Stimulated activated CD4-positive, alpha-beta T cell treated with anti-CD3 and anti-CD28 coated beads, TNF-alpha, amount 100 ng/mL, for 24 hours (primary cell): ENCODE measurements at places on chromosomes 16 and 17.

DNA sequence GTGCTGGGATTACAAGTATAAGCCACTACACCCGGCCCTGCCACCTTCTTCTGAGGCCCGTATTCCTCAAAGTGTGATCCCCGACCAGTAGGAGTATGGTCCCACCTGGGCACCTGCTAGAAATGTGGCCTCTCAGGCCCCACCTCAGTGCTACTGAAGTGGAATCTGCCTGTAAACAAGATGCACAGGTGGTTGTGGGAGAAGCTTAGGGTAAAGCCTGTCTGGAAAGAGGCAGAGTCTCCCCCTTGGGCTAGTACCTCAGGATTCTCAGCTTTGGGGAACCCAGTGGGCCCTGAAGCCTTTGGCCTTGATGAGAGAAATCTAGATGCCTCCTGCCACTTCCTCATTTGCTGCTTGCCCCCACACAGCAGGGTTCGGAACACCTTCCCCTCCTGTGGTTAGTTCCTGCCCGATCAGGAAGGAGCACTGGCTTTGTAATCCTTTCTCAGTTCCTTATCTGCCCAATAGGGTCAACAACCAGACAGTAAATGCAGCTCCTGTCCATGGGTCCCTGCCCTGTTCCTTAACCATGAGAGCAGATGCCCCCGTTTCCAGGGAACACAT, 25.2 kb downstream of the TK2 start:
- DNase-seq = no peak

GRCh38 chr17:37493249-37494027, 3.7 kb downstream of the DUSP14 start:
- DNase-seq = no peak

GRCh38 chr17:33113991-33114370, 122.3 kb downstream of the SPACA3 start:
- no peak for DNase-seq

DNA sequence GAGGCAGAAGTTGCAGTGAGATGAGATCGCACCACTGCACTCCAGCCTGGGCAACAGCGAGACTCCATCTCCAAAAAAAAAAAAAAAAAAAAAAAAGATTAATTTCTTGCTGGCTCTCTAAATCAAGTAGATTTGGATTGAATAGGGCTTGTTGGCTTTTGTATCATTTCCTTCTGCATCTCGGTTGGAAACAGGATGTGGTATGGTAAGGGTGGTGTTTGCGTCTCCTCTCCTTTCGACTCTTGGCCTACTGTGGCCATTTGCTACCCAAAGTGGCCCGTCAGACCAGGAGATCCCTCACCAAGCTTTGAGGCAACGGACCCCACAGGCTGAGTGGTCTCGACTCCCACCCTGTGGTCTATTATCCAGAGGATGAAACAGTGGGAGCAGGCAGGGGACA, 168.0 kb upstream of the IRX3 start:
- no peak for DNase-seq

- no peak for DNase-seq
Measured at GRCh38 chr17:537133-537532, 177.5 kb downstream of the VPS53 start.

DNA sequence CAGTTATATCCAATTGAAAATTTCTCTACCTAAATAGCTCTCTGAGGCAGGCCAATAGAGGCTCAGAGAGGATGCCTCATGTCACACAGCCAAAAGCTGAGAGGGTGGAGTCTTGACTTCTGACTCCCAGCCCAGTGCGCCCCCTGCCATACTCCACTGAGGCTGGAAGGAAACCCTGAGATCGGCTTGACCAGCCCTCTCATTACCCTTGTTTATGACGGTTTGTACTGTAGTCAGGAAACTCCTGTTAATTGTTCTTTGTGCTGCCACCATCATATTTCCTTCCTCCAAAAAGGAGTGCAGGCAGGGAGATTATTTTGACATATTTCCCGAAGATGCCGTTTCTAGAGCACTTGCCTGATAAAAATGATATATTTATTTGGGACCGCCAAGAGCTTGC, 107.9 kb downstream of the AIPL1 start:
- DNase-seq = peak; percentile 1

GRCh38 chr16:70725024-70725911, 39.4 kb upstream of the MTSS2 start:
- DNase-seq = no peak

- no peak for DNase-seq
Measured at GRCh38 chr16:10831894-10832886, 13.6 kb upstream of the TVP23A start.

DNA sequence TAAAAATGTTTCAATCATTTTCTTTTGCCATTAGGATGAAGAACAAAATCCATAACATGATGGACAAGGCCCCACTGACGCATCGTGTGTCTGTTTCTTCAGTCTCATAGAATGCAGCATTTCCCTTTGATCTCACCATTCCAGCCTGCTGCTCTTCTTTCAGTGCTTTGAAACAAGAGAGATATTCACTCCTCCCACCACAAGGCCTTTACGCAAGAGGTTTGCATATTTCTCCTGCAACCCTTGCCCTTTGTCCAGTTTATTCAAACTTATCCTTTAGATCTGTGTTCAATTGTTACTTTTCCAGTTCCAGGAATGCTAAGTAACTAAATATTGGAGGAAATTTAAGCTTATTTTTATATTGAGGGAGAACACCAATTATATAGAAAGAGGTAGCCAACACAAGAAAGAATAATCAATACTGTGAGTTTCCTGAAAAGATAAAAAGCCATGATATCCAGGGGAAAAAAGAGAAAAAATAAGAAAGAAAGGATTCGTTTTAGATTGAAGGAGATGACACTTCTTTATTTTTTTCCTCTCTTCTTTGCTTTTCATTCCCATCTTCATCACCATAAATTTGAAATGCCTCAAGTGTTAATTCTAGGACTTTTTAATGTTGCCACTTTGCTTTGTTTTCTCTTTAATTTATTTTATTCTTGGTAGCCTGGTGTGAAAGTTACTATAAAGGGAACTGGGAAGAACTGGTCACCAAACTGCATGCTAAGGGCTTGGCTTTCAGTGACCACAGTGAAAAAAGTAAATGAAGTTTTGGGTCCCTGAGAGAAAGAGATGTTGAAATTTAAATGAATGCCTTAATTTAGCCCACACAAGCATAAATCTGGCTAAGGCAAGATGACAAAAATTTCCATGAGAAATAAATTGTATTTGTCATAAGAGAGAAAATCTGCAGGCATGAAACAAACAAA, 102.1 kb downstream of the KIF2B start:
- no peak for DNase-seq

DNA sequence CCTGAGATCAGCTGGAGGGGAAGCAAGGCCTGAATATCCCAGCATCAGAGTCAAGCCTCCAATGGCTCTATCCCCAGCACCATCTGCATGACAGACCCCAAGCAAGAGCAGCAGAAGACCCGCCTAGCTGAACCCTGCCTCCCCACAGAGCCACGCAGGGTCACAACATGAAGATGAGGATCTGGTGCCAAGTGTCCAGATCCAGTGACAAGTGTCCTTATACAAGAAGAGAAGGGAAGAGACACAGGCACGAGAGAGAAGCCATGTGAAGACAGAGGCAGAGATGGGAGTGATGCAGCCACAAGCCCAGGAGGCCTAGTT, 28.9 kb downstream of the TNFRSF13B start:
- no peak for DNase-seq

GRCh38 chr17:42783062-42783790, 2.8 kb downstream of the WNK4 start:
- DNase-seq = no peak

DNA sequence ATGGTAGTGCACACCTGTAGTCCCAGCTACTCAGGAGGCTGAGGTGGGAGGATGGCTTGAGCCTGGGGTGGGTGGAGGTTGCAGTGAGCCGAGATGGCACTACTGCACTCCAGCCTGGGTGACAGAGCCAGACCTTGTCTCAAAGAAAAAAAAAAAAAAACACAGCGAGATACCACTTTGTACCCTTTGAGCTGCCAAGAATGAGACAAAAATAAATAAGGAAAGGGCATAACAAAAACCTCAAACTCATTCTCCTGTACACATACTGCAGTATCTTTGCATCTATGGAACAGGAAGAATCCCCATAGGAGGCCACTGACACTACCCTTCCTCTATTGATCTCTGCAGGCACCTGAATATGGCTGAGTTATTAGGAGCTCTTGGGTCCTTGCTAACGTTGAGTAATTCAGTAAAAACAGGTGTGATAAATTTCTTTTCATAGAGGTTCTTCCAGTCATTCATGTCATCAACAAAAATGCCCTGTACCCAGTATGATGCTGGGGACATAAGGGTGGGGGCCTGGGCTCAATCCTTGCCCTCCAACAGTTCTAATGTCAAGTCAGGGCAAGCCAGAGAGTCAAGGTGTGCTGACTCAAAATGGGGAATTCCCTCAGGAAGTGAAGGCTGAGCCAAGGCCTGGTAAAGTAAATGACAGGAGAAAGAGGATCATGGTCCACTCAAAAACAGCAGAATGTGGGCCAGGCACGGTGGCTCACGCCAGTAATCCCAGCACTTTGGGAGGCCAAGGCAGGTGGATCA, 26.9 kb downstream of the RANBP10 start:
- no peak for DNase-seq

- no peak for DNase-seq
Measured at GRCh38 chr17:4475463-4475862, 23.2 kb upstream of the SPNS2 start.

DNA sequence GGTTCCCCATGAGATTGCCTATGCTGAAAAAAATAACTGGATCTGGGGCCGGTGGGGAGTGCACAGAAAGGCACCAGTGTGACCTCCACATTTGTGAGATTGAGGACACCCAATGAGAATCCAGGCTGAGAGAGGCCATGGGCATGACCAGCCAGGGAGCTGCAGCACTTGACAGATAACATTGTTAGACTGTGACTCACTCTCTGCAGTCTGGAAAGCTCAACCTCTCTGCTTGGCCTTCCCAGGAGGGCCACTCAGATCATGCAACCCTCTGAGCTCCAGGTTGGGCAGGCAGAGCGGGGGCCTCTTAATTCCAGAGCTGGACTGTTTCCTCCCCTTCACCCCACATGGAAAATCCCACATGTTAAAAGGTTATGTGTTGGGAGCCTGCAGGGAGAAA, 30.1 kb downstream of the FZD2 start:
- no peak for DNase-seq

DNA sequence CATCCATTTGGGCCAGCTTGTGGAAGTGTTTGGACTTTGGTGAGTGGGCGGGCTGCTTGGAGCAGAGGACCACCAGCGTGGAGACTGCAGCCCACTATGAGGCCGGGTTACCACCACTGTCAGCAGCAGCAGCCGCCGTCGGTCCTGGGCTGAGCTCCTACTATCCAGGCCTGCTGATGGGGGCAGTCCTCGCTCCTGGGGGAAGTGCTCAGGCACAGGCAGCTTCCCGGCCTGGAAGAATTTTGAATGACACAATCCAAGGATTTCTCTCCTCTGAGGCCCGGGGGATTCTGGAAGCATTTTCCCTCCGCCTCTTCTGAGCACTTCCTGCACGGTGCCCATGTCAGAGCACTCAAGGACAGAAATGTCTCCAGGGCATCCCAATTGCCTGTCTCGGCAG, 5.3 kb upstream of the NOD2 start:
- DNase-seq = no peak

GRCh38 chr16:66603537-66604375, 748 bp upstream of the CMTM3 start:
- DNase-seq = peak; percentile 31

DNA sequence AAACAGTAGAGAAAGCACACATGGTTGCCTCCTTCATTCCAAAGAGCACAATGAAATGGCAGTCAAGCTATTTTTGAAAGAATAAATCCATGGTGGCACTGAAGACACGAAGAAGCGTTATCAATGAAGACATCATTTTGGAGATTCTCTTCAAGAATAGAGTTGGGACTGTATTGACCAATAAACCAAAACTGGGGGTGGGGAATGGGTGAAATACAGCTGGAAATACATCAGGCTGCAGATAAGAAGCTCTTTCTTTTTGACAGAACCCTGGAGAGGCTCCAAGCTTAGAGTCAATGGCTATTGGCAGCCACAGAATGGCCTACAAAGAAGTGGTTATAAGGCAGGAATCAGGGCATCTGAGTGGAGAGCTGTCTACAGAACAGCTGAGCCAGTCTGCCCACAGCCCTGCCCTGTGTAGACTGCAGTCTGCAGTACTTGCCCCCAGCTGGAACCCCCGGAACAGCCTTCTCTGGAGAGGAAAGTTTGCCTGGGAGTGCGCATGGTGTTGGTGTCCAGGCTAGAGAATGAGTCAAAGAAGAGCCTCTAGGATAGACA, 100.4 kb downstream of the STX8 start:
- no peak for DNase-seq

- no peak for DNase-seq
Measured at GRCh38 chr16:51225878-51226277, 74.8 kb upstream of the SALL1 start.

DNA sequence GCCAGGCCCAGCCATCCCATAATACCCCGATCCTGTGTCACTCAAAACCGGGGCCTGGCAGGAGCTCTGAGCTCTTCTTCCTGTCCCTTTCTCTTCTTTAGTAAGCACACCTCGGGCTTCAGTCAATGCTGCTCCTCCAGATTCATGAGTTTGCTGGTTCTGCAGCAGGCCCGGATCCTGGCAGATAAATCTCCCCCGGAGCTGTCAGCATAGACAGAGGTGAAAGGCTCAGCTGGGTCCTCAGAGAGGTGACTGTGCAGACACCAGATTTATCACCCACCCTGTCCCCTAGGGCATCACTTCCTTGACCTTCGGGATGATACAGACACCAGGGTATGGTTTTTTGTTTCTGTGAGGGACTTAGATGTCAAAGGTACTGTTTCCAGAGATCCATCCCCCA, 242.5 kb upstream of the N4BP1 start:
- no peak for DNase-seq

DNA sequence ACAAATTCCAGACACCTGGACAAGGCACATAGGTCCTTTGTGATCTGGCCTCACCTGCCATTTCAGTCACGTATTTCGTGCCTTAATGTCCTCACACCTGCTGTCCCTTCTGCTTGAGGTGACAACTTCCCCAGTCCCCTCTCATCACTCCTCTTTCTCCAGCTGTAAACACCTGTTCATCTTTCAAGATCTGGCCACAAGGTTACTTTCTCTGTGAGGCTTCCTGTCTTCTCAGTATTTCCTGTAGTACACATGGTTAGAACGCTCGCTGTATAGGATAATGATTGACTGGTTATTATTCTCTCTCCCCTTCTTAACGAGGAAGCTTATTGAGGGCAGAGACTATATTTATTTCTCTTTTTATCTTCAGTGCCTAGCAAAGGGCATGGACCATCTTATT, 74.5 kb upstream of the PMFBP1 start:
- DNase-seq = no peak

GRCh38 chr16:88430185-88430523, 22.9 kb upstream of the ZFPM1 start:
- no peak for DNase-seq
